Amniotic epithelial cell (primary cell): ENCODE measurements at places on chromosomes 4 and X.

DNA sequence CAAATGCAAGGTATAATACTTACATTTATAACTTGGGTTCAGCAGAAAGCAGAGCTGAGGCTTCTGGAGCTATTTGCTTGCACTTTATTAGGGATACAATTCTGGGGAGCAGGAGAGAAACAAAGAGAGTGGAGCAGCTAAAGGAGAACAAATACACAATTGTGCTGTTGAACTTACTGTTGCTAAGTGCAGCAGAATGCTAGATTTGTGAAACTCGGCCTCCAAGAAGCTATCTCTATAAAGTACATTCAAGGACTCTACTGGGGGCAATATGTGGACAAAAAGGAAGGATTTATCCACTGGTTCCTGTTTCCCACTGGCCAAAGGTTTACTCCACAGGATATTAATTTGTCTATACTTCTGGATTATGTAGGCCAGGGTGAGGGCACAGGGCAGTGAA lies 86.8 kb downstream of the PPP1R2C start:
- no peak for DNase-seq

DNA sequence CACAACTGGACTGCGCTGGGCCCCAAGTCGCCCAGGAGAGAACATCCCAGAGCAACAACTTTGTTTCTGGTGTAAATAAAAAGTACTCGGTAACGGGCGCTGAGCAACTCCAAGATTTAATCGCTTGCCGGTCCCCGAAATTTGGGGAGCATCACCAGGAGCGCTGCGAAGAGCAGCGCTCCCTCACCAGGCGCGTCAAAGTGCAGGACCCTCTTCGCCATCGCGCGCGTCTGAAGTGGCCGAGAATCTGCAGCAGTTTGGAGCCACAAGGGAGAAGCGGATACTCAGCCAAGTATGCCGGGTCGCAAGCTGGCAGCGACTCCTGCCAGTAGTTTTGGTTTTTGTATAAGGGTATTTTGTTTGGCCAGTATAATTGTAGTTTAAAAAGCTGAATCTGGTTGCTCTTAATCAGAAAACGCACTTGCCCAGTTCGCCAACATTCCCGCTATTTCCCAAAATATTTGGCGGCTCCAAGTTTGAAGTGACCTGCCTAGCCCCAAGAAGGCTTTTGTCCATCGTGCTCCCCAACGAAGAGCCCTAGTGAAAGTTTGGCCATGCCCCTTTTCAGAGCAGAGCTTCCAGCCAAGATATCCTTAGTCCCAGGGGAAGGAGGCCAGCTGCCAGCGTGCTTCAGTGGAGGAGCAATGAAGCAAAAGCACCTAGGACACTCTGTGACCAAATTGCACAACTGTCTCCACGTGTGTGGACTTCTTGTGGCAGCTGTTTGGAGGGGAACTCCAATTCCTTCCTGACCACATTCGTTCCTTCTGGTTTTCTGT lies 557 bp upstream of the KDR start:
- DNase-seq = no peak

DNA sequence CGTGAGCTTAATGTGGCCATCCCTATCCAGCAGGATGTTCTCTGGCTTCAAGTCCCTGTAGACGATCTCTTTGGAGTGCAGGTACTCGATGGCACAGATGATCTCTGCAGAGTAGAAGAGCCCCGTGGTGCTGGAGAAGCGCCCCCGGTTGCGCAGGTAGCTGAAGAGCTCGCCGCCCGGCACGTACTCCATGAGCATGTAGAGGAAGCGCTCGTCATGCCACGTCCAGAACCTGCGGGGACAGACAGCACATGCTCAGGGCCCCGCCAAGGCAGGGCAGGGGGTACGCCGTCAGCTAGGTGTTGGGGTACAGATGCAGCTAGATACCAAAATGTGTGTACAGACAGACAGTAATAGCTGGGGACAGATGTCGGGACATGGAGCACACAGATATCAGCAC lies 58.3 kb downstream of the PRKX start:
- no peak for DNase-seq

DNA sequence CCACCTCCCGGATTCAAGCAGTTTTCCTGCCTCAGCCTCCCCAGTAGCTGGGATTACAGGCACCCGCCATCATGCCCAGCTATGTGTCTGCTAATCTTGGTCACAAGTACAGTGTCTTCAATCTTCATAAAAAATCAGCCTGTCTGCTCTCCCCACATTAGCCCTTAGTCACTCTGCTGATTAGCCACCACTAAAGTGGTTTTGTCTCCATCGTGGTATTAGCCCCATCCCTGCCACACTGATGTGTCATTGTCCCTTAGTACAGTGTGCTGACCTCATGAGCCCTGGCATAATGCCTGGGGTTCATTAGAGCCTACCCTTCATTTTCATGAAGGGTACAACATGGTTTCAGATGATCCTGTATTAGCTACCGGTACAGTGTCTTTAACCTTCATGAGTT lies 49.9 kb downstream of the ZNF157 start:
- no peak for DNase-seq

DNA sequence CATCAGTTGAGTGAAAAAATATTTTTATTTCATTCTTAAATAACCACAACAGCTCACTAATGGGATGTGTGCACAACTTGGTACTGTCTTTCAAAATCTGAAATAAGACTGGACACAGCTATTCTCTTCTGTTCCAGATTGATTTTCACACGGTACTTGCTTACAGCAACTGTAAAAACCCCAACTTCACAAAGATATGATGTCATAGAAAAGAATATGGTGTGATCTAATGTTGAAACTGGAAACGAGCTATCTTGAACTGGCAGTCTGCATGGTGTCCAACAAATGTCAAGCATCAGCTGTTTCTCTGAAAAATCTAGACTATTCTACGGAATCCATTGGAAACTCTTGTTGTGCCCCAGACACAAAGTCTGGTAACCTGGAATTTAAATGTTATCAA lies 14.7 kb downstream of the HELQ start:
- DNase-seq = no peak

DNA sequence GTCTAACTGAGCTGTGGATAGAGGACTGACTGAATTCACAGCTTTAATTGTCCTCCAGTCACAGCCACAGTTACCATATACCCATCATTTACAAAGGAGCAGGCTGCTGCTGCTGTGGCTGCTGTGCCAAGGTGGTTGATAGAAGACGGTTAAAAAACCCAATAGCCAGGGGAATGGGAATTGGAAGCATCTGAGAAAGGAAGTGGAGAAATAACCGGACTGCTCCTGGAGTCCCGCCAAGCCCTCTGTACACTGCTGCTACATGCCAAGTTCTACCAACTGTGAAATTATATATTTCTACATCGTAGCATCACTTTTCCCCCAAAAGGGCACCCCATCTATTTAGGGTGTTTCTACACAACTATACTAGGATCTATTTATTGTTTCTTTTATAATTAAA lies 279.7 kb upstream of the ARX start:
- no peak for DNase-seq

DNA sequence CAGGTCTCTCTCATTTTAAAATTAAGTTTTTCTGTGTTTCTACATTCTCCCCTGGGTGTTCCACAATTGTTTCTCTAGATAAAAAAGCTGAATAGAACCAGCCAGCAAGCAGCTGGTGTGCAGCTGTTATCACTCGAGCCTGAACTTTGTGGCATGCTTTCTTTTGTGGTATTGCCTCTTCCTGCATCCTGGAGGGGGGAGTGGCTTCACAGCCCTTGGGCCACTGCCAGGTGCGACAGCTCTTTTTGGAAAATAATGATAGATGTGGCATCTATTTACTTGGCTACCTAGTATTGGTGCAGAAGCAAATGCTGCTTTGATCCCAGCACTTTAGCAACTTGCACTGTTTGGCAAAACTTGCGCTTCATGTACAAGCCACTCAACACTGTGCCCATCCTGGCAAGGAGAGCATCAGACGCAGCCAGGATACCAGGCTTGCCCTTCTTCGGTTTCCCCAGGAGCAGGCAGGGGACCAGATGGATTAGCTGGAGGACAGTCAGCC lies 69.4 kb downstream of the HMGB2 start:
- DNase-seq = peak; percentile 40

- no peak for DNase-seq
Observed at GRCh38 chr4:95429416-95429815, 119.4 kb downstream of the UNC5C start.

GRCh38 chr4:10773010-10773409 lies 88.4 kb upstream of the CLNK start:
- no peak for DNase-seq

DNA sequence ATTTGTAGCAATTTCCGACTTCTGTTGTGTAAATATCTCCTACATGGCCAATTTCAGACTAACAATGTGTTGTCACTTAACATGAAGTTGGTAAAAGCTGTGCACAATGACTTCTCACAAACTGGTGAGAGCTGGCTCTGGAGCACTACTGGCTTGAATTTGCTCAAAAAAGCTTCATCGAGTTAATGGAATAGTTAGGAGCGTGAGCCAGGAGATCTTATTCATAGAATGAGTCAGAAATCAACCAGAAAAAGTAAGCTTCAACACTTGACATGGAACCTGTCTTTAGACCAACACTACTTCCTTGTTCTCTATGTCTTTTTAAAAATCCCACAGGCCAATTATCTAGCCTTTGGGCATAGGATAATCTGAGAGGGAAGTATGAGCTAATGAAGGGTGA lies 7.9 kb upstream of the CHRDL1 start:
- no peak for DNase-seq

DNA sequence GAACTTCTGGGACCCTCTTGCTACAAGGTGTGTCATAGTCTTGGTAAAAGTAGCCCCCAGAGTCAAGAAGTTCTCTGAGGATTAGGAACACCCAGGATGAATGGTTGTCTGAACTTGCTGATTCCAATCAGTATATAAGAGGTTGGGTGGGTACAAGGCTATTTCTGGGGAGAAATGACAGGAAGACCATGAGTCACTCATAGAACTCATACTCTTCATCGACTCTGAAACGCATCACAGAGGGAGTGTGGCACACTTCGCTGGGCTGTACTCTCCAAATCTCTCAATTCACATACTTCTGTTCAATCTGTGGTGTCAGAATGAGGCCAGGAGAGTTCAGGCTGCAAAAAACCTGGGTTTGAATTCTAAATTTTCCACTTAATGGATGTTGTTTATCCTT lies 193.2 kb upstream of the LEF1 start:
- no peak for DNase-seq

DNA sequence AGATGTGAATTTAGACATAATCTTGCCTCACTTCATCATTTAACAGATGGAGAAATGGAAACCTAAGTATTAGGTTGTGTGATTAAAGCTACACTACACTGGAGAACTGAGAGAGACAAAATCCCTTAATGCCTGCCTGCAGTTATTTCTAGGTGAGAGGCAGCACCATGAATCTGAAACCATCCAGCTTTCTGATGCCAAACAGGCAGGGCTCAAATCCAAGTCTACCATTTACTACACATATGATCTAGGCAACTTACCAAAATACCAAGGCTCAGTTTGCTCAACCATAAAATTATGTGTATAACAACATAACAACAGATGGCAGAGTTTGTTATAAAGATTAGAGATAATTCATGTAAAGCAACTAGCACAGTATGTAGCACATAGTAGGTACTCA lies 38.7 kb downstream of the GABRA4 start:
- DNase-seq = no peak
